Mesothelial cell of epicardium (in vitro differentiated cells): ENCODE measurements at places on chromosomes 1 and 21. TPM values are rescaled to one million over a fixed set of nuclear protein-coding genes. Genes with fewer than 3 reads are reported as not detected.
A peak's percentile ranks its signal among the peaks of the same experiment; 100 is the strongest.

The SLC30A2 gene
- total RNA-seq, result 9.2 to 10.7 TPM (median 10.3 TPM) in 3 replicates

The TBX15 gene
- 0.09 TPM in 1 of 3 replicates, not detected in the others for total RNA-seq

The CDA gene
- total RNA-seq, result 0.64 to 1.5 TPM (median 0.94 TPM) in 3 replicates

The BCL2L15 gene
- total RNA-seq, result 0.27 to 1.1 TPM (median 0.55 TPM) in 3 replicates

The GJA9 gene
- total RNA-seq, result not detected in 3 replicates

The KIF26B gene
- total RNA-seq, result 63.3 to 69.7 TPM (median 64.9 TPM) in 3 replicates

The SPEN gene
- 74.5 to 88.0 TPM (median 82.1 TPM) in 3 replicates for total RNA-seq

- DNase-seq, result no peak
Measured at GRCh38 chr1:14511166-14511680, 87.3 kb upstream of the KAZN start.

DNA sequence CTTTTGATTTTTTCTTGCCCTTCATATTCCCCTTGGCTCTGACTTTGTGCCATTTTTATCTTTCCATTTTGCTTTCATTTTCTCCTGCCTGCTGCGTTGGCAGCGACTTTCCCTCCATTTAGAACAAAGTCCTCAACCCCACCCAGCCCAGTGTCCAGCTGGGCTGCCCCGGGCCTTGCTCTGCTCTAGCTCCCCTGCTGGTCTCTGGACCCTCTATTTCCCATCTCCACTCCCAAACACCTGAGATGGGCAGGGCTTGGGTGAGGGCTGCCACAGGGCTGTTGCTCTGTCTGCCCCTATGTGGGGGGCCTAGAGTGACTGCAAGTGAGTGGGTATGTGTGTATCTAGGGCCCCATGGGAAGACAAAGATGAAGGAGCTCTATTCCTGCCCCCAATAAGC lies 7.3 kb upstream of the ADAM15 start:
- DNase-seq, result no peak

DNA sequence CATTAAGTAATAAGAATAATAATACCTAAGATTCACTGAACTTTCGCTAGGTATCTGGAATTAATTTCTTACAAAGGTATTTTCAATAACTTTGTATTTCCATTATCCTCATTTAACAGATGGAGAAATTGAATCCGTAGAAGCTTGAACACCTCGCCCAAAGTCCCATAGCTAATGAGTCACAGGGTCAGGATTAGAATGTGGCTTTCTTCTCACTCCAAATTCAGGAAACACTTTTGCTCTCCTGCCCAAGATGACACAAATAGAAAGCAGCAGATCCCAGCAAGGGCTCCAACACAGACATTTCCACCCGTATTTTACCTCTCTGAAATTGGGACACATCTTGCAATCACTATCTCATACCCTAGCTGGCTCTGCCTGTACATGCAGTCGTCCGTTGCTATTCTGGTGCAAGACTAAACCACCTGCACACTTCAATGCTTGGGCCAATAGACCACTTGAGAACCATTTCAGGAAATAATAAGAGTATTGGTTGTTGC lies 125.9 kb upstream of the GREM2 start:
- DNase-seq, result no peak

DNA sequence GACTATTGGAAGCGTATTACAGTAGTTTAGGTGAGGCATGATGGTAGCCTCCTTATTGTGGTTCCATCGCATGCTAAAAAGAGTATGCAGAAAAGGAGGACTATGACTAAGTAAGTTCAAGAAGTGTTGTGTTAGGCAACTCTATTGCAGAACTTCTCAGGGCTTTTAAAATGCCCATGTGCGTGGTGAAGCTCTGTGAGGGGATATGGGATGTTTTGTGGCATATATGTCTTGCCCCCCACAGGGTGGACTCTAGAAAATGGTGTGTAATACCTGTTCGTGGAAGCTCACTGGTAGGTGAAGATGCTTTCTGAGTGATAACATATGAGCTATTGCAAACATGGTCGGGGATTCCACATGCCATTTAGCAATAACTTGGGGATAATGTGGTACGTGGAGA lies 31.7 kb downstream of the MAN1A2 start:
- DNase-seq, result no peak

- DNase-seq, result no peak
Measured at GRCh38 chr1:16184557-16185303, 27.7 kb downstream of the ARHGEF19 start.

GRCh38 chr1:215888159-215888558 lies 321.1 kb downstream of the KCTD3 start:
- no peak for DNase-seq

GRCh38 chr1:183417772-183418491 lies at the start of gene NMNAT2:
TSS of gene NMNAT2 (minus strand) at chr1:183418380. CDS start at chr1:183418267, 113 bp downstream.
- peak; percentile 42 for DNase-seq

DNA sequence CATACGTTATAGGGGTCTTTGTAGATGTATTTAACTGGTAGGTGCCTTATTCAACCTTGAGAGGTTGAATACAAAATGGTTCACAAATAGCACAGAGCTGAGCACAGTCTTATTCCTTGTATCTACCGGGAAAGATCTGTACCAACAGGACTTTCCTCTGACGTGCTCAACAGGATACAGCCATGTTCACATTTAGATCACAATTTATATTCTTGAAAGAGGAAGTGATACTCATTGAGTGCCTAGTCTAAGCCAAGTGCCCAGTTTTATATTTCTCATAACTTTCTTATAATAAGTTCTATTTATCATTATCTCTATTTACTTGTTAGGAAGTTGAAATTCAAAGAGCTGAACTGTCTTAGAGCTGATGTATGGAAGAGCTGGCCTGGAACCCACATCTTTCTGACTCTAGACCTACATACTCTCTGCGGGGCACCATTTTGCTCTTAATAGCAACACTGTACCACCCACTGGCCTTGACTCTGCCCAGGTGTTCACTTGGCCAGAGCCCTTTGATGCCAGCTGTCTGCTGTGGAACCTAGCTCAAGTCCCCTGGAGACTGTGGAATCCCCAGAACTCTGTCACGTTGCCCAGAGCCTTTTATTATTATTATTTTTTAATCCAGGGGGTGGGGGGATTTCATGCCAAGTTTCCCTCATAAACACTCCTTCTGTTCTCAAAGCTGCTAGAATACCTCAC lies 156.2 kb downstream of the TPR start:
- no peak for DNase-seq

- DNase-seq, result no peak
Measured at GRCh38 chr1:172833954-172834353, 175.1 kb downstream of the FASLG start.

GRCh38 chr21:31801551-31802219 lies 69.8 kb upstream of the SCAF4 start:
- no peak for DNase-seq

- no peak for DNase-seq
Measured at GRCh38 chr1:59075021-59075420, 221.9 kb upstream of the FGGY start.

GRCh38 chr1:244236101-244236500 lies 185.0 kb downstream of the ZBTB18 start:
- DNase-seq, result no peak

- DNase-seq, result no peak
Measured at GRCh38 chr1:14415396-14415795, 183.1 kb upstream of the KAZN start.

DNA sequence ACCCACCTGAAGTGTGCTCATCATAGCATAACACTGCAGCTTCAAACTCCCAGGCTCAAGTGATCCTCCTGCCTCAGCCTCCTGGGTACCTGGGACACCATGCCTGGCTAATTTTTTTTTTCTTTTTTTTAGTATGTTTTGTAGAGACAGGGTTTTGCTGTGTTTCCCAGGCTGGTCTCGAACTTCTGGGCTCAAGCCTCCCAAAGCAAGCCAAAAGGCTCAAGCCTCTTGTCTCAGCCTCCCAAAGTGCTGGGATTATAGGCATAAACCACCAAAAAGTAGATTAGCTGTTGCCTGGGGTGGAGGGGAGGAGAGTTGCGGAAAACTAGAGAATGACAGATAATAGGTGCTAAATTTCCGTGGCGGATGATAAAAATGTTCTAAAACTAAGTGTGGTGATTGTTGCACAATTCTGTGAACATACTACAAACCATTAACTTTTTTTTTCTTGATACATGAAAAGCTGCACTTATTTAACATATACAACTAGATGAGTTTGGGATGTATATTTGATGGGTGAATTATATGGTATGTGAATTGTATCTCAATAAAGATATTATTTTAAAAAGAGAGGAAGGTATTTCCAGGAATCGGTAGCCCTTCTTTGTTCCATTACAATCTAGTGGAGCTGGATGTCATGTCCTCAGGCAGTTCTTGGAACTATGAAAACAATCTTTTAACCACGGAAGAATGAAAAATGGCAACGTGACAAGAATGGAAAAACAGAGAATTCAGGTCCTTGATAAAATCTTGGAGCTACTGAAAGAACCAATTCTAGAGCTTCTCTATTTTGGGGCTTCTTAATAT lies 27.3 kb upstream of the MED18 start:
- DNase-seq, result no peak

- no peak for DNase-seq
Measured at GRCh38 chr1:211704543-211704942, 29.1 kb upstream of the NEK2 start.

- no peak for DNase-seq
Measured at GRCh38 chr1:147579934-147580537, 38.7 kb downstream of the BCL9 start.

DNA sequence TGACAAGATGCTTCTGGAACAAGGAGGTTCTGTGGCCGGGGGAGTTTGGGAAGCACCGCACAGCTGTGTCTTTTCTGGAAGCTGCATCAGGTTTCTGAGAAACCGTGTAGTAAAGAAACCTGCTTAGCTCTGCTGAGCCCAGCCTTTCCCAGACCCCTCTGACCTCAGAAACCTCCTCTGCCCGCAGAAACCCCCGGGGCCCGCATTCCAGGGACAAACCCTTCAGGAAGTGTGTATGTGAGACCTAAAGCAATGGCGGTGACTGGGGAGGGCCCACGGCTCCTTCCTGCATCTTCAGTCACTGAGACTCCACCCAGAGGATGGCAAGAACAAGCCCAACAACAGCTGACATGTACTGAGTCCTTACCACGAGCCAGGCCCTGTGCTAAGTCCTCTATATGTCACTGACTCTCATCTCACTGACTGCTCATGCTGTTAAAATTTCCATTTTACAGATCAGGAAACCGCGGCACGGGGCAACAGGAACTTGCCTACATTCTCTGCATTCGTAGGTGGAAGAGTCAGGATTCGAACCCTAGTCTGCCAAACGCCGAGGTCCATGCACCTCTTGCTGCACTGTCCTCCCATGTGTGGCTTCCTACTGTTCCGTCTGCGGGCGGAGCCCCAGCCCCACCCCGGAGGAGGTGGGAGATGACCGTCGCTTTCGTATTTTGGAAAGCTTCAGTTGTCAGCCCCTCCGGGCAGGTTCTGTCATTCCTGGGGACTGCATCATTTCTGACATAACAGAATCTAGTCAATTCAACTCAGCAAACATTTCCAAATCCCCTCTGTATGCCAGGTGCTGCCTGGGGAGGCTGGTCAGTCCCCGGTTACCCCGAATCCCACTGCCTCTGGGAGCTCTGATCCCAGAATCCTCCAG lies 73.3 kb upstream of the KLHDC7A start:
- DNase-seq, result no peak

GRCh38 chr1:32066489-32066873 lies 6.3 kb upstream of the TMEM39B start:
- no peak for DNase-seq

GRCh38 chr1:22880174-22880601 lies 92.5 kb downstream of the LACTBL1 start:
- no peak for DNase-seq

GRCh38 chr1:58979086-58979485 lies 195.2 kb upstream of the JUN start:
- DNase-seq, result no peak
